NCI-H524 (cell line): ENCODE measurements at places on chromosomes 12 and 14.

DNA sequence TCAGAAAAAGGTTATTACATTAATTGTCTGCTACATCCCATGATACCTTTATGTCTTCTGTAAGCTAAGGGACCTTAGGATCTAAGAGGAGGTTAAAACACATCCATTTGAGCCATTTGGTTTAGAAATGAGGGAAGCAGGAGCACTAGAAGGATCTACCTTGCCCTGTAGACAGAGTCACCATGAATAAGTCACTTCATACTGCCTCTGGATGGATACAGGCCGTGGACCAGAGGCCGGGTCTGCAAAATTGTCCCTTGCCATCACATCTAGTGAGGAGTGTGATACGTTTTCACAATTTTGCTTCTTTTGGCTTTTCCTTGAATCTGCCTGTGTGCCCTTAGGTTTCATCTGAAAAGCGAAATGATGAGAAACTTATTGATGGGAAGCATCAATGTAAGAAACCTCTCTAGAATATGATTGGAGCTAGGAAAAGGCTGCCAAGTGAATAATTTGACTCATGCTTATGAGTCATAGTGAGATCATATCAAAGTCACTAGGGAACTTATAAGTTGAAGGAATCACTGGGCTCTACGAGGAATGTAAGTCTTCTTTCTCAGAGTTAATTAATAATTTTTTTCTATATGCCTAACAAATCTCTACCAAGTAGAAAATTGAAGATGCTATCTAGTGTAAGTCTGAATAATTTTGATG lies 10.8 kb downstream of the GLRX5 start:
- no peak for DNase-seq

DNA sequence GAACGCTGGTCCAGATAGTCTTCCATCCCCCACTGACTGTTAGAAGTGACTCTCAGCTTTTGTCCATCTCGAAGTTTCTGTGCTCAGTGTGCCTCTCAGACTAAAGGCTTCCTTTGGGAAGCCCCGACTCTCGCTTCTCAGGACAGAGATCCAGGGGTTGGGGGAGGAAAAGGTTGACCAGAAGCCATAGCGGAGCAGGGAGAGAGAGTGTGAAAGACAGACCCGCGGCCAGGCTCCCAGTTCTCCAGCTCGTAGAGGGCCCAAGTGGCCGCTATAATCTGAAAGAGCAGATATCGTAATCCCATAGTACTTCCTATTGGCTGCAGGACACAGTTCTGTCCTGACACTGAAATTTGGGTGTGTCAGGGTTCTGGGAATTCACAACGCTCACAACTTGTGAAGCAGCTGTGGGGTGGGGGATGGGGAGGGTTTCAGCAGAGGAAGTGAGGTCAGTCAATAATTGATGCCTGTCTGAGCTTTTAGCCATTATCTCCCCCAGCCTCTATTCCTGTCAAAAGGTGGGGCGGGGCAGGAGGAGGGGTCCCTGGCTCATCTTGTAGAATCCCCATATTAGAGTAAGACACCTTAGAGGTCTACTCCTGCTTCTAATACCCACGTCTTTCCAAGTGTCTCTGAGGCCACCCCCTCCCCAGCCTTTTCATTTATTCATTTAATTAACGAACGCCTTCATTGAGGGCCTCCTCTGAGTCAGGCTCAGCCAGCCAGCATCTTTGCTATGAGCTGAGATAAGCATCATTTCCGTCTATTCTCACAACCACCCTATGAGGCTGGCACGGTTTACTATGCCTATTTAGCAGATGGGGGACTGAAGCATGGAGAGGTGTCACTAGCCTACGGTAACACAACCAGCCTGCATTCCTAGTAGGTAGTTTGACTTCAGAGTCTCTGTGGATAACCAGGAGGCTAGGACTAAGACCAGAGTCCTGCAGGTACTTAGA lies 1.6 kb upstream of the ACVRL1 start:
- no peak for DNase-seq

DNA sequence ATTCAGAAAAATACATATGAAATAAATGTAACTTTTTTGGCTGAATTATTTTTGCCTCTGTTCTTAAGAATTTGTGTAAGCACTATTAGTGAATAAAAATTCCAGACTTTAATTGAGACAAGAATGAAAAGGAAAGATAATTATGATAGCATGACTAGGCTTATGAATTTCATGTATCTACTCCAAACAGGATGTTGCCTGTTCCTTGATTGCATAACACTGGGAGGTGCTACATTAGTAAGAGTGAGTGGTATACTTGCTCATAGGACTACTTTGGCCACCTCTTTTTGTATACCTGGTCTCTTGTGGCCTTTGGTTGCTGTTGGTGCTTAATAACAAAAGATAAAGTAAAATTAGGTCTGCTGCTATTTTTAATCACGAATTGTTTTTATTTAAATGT lies 112.8 kb downstream of the NAV3 start:
- no peak for DNase-seq

DNA sequence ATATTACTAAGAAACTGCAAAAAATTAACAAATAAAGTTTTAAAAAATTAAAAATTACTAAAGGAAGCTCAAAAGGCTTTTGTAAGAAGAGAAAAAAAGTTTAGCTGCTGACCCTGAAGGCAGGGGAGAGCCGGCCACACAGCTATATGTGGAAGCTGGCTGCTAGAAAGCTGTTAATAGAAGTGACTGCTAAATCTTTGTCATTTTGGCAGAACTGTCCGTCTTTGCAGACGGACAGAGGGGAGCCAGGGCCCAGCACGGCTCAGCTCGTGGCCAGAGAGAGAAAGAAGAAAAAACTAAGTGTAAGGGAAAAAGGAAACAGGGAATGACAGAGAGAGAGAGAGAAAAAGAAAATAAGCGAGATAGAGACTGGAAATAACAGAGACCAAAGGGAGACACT lies 27.9 kb downstream of the PRMT8 start:
- no peak for DNase-seq

DNA sequence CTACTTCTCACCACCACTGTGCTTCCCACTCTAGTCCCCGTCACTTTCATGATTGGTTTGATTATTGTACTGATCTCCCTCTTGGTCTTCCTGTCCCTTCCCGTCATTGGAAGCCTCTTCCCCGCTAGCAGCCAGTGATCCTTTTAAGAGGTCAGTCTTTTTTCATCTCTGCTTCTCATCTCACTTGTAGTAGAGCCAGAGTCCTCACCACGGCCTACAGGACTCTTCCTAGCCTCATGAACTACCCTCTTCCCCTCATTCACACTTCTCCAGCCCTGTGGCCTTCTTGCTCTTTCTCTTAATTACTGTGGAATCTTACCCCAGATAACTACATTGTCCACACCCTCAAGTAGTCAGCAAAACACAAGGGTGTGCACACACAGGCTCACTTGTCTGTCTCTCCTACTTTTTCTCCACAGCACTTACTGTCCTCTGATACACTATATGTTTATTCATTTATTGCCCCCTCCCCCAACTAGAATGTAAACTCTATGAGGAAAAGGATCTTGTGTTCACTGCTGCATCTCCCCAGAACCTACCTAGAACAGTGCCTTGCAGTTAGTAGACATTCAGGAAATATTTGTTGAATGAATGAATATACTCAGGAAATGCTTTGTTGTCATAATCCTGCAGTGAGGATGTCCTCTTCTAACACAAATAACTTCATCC lies 66.3 kb downstream of the CKB start:
- no peak for DNase-seq

- DNase-seq = no peak
These were observed 107.3 kb downstream of the SAMD4A start for GRCh38 chr14:54674046-54674741.

DNA sequence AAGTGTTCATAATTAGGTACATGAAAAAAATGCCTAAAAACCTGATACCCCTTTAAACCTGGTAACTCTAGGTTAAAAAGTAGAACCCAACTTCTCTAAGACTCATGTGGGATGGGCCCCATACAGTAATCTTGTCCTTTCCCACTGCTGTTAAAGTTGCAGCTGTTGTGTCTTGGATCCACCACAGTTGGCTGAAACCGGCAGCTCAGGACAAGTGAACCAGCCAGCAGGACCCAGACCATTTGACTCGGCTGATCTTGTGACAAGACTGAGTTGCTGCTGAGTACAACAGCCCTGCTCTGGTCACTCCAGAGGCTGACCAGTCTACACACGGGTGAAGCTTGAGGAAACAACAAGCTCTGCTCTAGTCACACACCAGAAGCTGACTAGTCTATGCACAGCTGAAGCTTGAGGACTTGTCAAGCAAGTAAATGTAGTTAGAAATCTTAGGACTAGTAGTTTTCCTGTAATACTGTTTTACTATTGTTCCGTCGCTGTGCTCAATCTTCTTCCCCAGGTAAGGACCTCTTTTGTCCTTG lies 60.6 kb downstream of the DHRS2 start:
- no peak for DNase-seq

GRCh38 chr14:31855262-31855661 lies 221.8 kb upstream of the ARHGAP5 start:
- no peak for DNase-seq

- DNase-seq = no peak
These were observed 301.7 kb upstream of the SFSWAP start for GRCh38 chr12:131409211-131409610.

DNA sequence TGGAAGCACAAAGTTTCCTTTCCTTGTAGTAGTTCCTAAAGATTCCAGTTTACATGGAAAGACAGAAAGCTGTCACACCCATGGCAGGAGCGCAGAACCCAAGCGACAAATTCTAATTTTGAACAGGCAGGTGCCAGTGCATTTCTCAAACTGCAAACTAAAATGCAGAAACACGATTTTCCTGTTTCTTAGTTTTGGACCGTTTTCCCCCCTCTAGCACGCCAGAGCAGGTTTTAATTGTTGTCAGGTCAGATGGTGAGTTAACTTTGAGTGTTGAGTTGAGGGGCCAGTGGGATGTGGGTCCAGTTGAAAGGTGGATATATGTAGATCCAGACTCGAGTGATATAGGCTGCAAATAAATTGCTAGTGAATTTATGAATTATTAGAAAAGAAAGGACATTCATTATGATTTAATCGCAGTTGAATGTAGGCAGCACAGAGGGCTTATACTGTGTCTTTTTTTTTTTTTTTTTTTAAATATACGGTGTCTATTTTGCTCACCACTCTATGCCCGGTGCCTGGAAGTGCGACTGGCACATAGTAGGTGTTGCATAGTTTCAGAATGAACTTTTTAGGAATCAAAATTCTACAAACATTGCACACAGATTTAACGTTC lies 909 bp upstream of the ETFBKMT start:
- no peak for DNase-seq

DNA sequence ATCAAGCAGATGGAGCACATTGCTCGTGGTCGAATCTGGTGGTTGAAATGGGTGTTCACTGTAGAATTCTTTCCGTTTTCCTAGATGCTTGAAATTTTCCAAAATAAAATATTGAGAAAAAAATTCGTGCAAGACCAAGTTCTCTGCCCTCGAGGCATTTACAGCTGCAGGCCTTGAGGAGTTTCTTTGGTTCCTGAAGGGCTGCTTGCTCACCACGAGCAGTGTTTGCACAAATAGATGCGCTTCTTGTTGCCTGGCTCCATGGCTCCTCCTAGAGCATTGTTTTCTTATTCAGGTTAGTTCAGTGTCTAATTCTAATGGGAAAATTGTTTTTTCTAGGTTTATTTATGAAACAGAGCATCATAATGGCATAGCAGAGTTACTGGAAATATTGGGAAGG lies 74.5 kb upstream of the DYNC1H1 start:
- DNase-seq = peak; percentile 73

- DNase-seq = peak; percentile 56
These were observed 2.9 kb upstream of the DHRS2 start for GRCh38 chr14:23633160-23633701.

GRCh38 chr14:93734086-93734822 lies 54.0 kb downstream of the PRIMA1 start:
- DNase-seq = no peak

DNA sequence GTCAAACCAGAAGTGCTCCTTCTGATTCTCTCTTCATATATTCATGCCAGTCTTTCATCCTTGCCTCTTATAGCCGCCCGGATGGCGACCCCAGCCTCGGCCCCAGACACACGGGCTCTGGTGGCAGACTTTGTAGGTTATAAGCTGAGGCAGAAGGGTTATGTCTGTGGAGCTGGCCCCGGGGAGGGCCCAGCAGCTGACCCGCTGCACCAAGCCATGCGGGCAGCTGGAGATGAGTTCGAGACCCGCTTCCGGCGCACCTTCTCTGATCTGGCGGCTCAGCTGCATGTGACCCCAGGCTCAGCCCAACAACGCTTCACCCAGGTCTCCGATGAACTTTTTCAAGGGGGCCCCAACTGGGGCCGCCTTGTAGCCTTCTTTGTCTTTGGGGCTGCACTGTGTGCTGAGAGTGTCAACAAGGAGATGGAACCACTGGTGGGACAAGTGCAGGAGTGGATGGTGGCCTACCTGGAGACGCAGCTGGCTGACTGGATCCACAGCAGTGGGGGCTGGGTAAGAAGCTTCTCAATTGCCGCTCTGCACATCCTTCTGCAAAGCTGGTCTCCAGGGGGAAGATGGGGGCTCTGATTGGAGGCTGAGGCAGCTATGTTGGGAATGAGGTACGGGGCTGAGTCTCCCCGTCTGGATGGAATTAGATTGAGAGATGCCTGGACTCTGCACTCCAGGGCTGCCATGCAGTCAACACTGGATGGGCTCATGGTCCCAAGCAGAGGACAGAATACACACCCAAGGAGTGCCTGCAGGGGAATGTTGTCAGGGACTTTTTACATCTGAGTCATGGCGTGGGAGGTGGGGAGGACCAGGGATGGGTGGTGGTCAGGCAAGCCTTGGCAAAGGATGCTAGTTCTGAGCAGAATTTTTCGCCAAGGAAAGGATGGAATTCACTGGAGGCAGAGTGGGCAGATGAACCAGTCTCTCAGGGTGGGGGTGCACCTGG lies 1.3 kb downstream of the BCL2L2 start:
- DNase-seq = no peak

GRCh38 chr14:36653962-36654793 lies 7.5 kb upstream of the PAX9 start:
- no peak for DNase-seq

DNA sequence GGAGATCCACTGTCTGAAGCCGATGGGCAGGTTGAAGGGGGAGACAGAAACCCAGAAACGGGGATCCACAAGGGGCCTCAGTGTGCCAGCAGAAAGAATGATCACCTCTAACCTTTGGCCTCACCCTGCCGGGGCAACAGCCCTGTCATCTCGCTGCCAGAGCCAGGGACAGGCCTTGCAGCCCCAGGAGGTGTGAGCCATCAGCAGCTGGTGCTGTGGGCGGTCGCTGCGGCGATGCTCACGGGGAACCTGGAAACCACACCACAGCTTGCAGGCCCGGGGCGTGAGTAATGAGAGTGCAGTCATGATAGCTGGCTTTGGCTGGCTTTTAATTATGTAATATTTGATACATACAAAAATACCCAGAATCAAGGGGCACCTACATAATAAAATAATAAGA lies 4.7 kb upstream of the TTC7B start:
- DNase-seq = peak; percentile 24

GRCh38 chr14:102279688-102280348 lies 25.1 kb downstream of the MOK start:
- no peak for DNase-seq
